ENCODE measurements at places on chromosomes 6 and 20.

DNA sequence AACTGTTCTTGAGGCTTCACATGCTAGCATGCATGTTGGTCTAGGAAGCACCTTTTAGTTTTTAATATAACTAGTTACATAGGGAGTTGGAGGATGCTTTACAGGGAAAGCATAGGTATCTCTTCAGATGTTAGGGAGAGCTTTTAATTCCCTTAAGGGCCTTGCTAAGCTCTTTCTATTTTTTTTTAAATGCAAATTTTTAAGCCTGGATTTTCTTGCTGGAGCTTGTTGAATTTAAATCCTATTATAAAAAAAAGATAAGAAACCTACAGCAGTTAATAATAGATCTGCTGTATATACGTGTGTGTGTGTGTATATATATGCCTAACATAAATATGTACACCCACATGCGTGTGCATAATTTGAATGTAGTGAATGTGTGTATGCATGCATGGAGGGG, 79.0 kb downstream of the FIG4 start:
- DNase-seq = no peak

DNA sequence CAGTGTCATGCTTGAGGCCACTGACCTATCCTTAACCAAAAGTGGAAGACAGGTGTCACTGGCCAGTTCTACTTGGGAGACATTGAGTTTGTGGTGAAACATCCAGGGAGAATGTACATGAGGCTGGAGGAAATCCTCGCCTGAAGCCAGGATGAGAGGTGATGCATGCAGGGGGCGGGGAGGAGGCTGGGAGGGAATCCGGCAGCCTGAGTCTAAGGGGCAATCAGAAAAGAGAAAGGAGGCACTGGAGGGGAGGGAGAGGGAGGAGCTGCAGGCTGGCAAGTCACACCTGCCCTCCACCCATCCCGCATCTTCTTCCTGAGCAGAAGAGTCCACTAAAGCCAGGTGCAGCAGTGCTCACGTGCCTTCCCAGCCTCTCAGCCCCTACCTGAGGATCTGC, 14.9 kb upstream of the DDO start:
- DNase-seq = no peak

DNA sequence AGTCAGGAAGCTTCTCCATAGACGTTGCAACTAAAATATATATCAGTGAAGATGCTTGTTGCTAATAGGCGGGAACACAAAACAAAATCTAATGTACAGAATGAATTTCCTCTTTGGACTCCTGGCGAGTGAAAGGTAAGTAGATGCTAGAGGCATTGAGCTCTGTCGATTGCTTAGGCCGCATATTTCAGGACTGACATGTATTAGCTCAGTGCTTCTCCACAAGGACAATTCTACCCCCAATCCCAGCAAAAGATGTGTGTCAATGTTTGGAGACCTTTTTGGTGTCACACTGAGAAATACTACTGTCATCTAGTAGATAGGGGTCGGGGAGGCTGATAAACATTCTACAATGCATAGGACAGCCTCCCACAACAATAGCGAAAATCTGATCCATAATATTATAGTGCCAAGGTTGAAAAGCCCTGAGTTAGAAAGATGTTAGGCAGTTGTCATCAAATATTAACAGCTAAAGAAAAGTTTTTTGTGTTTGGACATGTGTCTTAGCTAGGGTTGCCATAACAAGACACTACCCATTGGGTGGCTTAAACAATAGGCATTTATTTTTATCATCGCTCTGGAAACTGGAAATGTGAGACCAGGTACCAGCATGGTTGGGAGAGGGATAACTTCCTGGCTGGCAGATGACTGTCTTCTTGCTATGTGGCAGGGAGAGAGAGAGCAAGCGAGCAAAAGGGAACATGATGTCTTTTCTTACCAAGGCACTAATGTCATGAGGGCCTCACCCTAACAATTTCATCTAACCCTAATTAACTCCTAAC, 48.0 kb upstream of the BCAS1 start:
- no peak for DNase-seq

DNA sequence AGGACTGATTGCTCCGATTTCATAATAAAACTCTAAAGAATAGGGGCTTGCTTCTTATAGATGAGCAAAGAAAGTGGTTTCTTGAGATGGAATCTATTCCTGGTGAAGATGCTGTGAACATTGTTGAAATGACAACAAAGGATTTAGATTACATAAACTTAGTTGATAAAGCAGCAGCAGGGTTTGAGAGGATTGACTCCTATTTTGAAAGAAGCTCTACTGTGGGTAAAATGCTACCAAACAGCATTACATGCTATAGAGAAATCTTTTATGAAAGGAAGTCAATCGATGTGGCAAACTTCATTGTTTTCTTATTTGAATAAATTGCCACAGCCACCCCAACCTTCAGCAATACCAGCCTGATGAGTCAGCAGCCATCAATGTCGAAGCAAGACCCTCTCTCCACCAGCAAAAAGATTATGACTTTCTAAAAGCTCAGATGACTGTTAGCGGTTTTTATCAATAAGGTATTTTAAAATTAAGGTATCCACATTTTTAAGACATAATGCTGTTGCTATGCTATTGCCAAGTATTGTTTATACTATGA, 12.7 kb upstream of the MTRF1L start:
- DNase-seq = no peak

- no peak for DNase-seq
These were observed 23.4 kb downstream of the CASP8AP2 start for GRCh38 chr6:89853068-89853467.

DNA sequence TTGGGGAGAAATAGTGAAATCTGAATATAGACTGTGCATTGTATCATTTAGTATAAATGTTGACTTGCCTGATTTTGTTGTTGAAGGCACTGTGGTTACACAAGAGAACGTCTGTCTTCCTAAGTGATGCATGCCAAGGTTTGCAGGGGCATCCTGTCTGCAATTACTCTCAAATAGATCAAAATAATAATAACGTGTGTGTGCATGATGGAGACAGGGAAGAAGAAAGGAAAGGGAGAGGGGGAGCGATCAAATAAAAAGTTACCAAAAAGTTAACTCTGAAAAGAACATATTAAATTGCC, 14.4 kb downstream of the PREX1 start:
- no peak for DNase-seq

GRCh38 chr6:40721271-40721952, 134.2 kb upstream of the LRFN2 start:
- DNase-seq = no peak

DNA sequence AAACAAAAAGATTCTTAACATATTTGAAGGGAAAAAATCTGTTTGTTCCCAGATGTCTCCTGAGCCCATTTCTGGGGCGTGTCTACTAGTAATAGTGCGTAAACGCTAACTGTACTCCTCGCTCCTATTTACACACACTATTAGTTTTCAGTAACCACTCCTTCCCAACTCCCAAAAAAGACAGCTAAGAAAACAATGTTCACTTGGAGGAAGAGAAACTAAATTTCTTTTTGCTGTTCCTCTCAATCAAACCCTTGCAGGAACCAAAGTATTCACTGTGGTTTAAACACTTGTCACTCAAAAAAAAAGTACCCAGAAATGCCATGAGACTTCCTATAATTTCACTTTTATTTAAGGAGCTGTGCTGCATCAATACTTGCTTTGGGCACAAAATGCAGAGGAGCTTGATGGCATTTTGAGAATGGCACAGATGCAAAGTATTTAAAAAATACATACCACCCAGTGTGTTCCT, 118.2 kb downstream of the BACH2 start:
- DNase-seq = no peak

- DNase-seq = no peak
These were observed 435.5 kb upstream of the NRSN1 start for GRCh38 chr6:23690453-23691049.

DNA sequence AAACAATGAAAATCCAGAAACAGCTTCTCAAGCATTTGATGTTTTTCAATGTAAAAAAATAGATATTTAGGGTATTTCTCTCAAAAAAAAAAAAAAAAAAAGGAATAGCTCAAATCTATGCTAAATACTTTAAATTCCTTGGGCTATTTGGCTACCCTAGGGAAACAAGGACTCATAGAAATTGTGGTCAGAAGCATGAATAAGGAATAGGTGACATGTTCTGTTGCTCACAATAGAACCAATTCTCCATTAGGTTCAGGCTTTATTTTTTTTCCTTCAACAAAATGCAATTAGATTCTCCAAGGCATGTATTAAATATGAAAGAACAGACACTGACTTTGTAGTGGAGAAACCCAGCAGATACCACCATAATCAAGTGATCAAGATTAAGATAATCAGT, 904.3 kb upstream of the FLRT3 start:
- DNase-seq = no peak

DNA sequence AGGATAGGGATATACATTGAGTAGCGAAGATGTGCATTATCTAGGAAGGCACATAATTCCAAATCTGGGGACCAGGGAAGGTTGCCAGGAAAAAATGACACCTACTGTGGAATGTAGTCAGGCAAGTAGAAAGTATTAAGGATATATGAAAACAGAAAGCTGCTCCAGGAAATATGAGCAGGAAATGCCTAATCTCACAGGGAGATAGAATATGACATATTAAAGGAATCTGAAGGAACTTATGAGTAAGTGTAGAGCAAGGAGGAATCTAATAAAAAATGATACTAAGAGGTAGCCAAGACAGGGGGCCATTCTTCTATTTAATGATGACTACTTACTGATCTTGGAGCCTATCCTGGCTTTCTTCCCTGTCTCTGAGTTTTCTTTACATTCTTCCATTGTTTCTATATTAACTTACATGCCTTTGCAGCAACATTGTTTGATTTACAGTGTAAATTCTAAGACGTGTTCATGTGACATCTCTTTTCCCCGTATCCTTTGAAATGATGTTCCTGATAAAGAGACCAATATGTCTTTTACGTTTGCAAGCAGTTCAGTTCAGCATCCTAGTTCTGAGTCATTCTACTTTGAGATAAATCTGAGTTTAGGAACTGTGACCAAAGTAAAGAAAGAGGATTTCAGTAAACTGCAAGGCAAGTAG, 58.6 kb downstream of the TINAG start:
- no peak for DNase-seq

DNA sequence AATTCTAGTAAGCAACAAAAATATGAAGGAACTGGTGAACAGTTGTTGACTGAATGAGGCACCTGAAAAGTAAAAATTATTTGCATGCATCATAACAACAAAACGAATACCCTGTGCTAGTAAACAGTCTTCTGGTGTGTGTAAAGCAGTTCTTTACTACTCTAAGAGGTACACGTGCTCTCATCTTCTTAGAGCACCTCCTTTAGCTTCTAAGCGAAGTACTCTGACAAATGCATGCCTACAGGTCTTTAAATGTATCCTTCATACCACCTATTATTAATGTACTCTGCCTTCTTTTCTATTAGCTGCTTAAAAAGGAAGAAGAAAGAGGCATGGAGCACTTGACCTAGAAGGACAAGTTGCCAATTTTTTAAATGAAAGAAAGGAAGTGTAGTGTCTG, 32.2 kb upstream of the MYB start:
- no peak for DNase-seq

DNA sequence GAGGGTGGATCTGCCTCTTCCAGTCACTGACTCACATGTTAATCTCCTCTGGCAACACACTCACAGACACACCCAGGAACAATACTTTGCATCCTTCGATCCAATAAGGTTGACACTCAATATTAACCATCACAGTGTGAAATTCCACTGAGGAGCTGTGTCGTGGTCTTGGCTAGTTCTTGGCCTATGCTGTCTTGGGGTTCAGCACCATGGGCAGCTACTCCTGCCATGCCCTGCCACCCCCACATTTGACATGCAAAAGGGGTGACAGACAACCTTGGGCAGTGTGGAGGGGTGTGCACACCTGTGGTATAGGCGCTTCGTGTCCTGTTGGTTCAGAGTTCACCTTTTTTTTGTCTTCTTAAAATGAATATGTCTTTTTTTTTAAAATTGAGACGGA, 25.8 kb downstream of the ANKRD6 start:
- DNase-seq = no peak

DNA sequence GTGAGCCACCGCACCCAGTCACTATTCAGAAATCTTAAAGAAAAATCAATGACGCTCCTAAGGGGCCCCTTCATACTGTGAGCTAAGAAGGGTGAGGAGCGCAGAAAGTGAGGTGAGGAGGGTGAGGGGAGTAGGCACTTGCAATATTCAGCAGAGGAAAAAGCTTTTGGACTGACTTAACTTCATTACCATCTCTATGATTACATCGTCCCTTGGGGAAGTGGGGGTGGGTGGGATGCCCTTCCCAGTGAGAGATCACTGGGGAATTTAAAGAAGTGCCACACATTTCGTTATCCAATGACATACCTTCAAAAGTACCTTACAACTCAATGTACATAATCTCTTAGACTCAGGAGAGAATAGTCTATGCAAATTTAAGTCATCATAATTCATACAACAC, 46.5 kb downstream of the SMLR1 start:
- DNase-seq = no peak

- no peak for DNase-seq
These were observed 34.2 kb downstream of the ANKRD60 start for GRCh38 chr20:58194175-58194791.

DNA sequence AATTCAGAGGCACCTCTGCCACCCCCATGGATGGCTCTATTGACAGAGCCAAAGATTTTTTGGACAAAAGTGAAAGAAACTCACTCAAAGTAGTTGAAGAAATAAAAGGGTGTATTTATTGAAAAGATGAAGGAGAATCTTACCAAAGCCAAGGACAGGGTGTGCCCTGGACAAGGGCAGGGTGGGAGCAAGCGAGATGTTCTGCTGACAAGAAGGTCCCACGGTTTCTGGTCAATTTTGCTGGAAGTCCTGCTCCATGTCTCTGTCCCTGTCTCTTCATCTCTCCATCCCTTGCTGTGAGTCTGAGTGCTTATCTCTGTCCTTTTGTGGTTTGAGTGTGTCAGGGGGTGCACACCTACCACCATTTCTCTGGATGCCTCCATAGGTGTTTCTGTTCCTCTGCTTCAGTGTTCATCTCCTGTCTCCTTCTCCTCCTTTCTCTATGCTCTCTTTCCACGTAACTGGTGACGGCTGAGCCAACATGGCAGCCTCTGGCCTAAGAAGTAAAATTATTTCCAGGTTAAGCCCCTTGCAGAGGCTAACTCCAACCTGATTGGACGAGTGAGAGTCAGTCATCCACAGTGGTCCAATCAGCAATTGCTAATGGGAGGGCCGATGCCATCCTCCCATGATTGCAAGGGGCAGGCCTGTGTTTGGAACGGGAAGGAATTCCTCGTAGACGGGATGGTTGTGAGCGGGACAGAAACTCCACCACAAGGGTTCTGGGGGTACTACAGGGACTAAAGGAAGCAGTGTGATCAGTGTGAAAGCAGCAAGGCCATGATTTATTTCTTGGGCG, 502.1 kb upstream of the CDH4 start:
- DNase-seq = no peak
